ENCODE measurements at places on chromosomes 5 and 9.

DNA sequence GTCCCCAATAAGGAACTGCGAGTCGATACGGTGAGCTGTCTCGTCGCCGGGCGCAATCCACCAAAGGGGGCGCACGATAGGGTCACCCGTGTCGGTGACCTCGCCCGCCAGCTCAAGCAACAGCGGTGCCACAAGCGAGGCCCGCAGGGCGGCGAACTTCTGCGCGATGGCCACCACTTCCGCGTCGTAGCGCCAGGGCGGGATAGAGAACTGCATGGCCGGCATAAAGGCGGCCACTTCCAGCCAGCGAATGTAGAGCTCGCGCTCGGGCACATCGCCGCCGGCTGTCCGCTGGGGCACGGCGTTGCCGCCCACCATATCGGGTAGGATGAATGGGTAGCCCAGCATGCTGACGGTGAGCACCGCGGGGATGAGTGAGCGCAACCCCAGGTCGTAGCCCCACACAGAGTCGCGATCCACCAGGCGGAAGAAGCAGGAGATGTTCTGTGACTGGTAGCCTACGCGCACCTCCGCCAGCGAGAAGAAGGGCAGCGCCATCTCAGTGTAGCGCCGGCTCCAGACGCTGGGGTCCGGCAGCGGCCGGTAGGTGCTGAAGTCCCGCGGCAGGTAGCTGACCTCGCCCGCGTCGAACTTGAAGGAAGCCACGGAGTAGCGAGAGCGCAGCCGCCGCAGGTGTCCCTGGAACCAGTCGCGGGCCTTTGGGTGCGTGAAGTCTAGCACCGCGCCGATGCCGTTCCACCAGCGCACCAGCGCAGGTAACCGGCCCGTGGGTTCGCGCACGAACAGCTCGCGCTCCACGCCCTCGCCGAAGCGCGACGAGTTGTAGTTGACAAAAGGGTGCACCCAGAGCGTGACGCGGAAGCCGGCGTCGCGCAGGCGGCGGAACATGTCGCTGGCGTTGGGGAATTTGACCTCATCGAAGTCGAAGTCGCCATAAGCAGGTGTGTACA, 5.5 kb downstream of the MYORG start:
- no peak for DNase-seq

DNA sequence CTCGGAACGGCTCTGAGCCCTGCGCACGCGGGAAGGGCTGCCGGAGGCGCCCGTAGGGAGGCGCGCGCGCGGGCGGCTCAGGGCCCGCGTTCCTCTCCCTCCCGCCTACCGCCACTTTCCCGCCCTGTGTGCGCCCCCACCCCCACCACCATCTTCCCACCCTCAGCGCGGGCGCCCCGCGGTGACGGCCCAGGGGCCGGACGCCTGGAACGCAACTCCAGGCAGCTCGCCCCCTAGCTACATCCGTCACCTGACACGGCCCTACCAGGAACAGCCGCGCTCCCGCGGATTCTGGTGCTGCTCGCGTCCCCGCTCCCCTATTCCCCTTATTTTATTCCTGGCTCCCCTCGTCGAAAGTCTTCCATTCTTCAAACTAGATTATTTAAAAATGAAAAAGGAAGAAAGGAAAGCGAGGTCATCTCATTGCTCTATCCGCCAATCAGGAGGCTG, at the start of gene CDKN2B-AS1:
Gene CDKN2B-AS1 (plus strand): TSS at position 236 of the 450 bp plus-strand sequence.
- peak; percentile 47 for DNase-seq

DNA sequence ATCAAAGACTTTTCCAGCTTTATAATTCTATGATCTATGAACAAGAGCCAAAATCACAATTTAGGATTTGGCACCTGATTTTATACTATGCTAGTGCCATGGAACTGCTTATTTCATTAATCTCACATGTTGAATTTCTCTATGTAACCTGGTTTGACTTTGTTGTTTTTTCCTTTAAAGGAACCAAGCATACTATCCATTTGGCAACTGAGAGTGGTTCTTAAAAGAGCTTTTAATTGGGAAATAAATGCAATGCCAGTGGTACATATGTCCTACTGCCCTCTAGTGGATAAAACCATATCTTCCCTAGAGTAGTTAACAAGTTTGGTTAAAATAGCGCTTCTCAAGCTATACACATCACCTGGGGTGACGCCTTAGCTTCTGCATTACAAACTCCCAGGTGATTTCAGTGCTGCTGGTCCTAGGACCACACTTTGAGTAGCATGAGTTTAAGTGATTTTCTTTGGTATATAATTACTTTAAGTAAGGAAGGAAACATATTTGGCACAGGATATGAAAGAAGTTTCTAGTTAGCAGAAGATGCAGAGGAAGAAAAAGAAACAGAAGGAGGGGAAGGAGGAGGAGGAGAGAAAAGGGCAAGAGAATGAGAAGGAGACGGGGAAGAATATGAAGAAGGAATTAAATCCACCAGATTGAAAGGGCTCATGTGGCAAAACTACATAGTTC, 56.8 kb downstream of the FGF10 start:
- peak; percentile 57 for DNase-seq

GRCh38 chr5:64637837-64638443, 52.4 kb upstream of the SHISAL2B start:
- no peak for DNase-seq

DNA sequence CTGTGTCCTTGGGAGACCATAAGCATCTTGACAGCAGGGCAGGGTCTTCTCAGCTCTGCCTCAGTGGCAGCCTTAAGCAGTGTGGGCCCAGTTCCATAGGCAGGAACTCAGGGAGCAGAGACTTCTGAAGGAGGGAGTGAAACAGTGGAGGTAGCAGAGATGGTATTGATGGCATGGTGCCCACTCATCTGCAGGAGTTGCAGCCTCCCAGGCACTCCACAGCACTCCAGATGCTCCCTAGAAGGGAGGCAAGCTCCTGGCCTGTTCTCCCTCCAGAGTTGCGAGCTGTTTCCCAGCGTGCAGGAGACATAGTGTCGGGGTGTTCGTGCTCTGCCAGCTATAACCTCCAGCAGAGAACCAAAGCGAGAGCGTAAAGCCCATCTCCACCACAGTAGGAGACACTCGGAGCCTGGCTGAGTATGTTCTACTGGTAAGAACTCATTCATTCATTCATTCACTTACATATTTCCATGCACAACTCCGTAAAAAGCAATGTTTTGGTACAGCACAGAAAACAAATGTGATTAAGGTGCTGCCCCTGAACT, 31.4 kb upstream of the UNC5A start:
- DNase-seq, result no peak

- DNase-seq, result no peak
These were observed 139.2 kb upstream of the PALM2AKAP2 start for GRCh38 chr9:109640580-109641371.

DNA sequence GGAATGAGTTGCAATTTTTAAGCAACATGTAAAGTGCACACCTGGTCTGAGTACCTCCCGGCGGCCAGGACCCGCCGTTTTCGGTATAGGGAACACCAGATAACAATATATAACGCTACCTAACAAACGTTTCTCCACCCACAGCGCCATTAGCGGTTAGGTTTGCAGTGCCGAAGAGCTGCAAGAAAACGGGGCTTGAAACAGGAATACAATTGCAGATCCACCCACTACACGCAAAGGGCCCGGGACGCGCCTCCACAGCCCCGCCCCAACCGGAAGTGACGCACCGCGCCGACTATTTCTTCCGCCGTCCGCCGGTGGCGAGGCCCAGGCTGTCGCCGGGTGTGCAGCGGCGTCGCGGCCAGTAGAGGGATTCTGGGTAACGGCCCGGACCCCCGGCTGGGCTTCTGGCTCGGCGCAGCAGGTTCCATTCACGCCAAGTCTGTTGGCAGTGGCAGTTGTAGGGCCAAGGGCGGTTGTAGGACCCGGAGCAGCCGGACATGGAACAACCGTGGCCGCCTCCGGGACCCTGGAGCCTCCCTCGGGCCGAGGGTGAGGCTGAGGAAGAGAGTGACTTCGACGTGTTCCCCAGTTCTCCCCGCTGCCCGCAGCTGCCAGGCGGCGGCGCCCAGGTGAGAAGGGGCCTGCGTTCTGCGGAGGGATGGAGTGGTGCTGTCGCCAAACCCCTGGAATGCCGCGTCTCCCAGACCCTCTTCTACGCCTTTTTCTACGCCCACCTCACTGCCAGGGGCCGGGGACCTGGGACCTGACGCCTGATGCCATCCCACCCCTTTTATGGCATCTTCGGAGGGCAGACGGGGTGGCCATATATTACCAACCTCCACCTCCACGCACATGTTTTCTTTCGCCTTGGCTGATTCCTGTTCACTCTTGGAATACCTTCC, at the start of gene CDC37L1:
Gene CDC37L1 (plus strand): TSS at position 302 of the 905 bp plus-strand sequence. CDS start 199 bp downstream, at position 501.
- peak; percentile 87 for DNase-seq

- DNase-seq, result no peak
These were observed 38.6 kb upstream of the TESK1 start for GRCh38 chr9:35566417-35566816.

DNA sequence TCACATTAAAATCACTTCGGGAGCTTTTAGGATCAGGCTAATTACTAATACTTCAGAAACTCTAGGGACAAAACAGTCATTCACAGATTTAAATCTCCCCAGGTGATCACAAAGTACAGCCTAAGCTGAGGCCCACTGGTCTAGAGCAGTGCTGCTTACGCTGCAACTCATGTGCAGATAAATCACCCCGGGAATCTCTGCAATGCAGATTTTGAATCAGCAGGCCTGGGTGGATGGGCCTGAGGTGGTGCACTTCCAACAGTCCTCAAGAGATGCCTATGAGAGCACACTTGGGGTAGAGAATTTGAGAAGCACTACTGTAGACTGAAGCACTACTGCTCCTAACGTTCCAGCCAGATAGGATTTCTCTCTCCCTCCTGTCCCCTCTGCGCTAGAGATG, 28.4 kb downstream of the CSF1R start:
- no peak for DNase-seq

GRCh38 chr9:95478335-95478734, 38.4 kb downstream of the PTCH1 start:
- DNase-seq, result no peak

DNA sequence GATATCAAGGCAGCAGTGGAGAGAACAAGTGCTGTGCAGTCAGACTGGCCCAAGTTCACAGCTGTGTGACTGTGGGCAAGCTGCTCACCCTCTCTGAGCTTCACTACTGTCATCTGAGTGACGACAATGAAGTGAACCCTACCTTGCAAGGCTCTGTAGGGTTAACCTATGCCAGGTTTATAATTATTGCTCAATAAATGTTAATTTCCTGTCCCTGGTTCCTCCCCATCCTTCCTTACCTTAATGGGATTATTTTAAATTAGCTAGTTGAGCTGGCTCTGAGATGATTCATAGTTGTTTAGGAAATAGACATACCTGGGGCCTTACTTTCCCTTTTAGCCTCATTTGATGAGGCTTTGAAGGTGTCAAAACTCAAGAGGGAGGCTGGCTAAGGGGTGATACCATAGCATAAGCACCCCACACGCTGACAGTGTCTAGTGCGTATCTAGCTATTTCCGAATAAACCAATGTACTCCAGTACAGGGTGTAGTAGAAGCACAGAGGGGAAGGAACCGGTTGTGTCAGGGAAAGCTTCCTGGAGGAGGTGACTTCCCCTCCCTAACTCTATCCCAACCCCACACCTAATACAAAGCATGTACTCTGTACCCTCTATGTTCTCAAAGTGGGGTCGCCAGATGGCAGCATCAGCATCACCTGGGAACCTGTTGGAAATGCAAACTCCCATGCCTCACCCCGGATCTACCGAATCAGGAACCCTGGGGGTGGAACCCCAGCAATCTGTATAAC, 63.3 kb upstream of the SLC25A51 start:
- DNase-seq, result peak; percentile 93

DNA sequence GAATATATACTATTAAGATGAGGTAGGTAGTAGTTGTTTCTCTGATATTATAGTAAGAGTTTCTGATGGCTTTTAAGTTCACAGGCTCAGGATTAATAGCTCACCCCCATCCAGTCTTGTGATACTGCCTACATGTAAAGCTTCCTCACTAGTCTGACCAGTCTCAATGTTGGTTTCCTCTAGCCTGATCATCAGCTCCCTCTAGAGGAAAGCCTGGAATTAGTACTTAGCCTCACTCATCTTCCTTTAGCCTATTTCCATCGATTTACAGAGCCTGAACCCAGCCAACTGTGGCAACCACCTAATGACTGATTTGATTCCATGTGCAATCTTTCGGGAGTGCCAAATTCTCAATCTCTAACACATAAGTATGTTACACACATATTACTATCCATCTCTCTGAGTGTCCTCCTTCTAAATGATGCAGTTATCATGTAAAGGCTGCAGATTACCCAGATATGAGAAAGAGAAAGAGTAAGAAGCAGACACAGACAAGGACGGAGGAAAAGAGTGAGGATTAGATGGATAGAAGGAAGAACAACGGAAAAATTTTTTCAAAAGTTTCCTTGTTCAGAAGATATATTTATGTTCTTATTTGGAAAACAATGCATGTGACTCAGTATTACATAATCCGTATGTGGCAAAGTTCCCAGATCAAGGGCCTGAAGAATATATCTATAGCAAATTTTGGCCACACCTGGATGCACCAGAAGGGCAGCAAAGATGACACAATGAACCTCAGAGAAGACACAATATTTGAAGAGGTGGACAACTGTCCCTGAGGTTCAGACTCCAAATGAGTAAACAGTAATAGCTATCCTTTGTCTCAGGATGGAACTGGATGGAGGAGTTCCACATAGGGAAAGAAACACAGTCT, 333.7 kb downstream of the ELAVL2 start:
- peak; percentile 76 for DNase-seq

- DNase-seq, result no peak
These were observed 246.6 kb upstream of the ANKRD55 start for GRCh38 chr5:56479696-56480077.

DNA sequence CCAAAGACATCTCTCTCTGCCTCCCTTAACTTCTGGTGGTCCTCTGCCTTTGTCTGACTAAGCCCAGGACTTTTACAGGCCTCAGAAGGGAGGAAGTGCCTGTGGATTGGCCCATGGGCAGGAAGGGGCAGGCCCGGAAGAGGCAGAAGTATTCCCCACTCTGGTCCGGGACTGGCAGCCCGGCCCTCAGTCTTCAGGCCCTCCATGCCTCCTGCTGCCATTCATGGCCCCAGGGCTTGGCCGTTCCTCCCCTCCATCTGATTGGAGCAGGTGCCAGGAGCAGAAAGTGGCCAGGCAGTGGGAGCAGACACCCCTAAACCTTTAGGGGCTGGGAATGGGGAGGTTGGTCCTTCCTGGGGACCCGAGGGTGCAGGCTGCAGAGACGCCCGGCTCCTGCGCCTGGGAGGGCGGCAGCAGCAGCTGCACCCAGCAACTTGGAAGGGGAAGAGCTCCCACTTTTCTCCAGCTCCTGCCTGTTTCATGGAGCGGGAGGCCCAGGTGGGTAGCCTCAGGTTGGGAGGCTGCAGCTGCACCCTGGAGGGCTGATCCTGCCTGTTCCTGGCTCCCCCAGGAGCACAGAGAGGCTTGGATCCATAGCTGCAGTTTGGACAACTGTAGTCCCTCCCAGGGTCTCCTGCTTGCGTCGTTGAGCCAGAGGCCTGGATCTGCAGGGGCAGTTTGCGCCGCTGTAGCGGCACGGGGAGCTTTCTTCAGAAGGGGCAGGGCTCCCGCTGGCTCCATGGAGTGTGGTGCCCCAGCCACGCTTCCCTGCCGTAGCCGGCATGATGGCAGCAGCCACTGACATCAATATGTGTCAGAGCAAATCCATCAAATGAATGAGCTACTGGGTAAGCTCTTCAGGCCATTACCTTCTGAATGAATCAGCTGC, 661.5 kb upstream of the NUDT12 start:
- DNase-seq, result no peak

- DNase-seq, result no peak
These were observed 835 bp upstream of the DND1 start for GRCh38 chr5:140674211-140674610.

- peak; percentile 73 for DNase-seq
These were observed 3.5 kb downstream of the RUFY1 start for GRCh38 chr5:179553875-179554274.

- DNase-seq, result no peak
These were observed 30.5 kb downstream of the GRIA1 start for GRCh38 chr5:153520952-153521351.
